ENCODE measurements at places on chromosomes 1 and 21. TPM values are rescaled to one million over a fixed set of nuclear protein-coding genes. Genes with fewer than 3 reads are reported as not detected.
A peak's percentile ranks its signal among the peaks of the same experiment; 100 is the strongest.

- peak; percentile 72 for DNase-seq
These were observed 5.2 kb downstream of the TNFRSF18 start for GRCh38 chr1:1200876-1201810.

The SYT14 gene
- not detected for total RNA-seq

DNA sequence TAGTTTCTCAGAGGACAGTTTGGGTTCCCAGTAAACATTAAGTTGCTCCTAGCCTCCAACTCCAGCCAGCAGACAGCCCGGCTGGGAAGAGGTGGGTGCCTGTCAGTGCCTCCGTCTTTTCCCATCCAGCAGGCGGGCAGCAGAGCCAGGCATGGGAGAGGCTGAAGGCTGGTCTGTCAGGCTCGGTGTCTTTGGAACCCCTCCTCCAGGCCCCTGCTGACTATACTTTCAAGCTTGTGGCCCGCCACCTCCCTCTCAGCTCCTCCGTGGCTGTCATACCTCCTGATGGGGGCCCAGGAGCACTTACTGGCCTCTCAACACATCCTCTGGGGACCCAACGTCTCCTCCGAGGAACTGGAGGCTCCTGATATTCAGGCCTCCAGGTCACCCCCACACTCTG lies 140.9 kb downstream of the ACTL8 start:
- DNase-seq: no peak

DNA sequence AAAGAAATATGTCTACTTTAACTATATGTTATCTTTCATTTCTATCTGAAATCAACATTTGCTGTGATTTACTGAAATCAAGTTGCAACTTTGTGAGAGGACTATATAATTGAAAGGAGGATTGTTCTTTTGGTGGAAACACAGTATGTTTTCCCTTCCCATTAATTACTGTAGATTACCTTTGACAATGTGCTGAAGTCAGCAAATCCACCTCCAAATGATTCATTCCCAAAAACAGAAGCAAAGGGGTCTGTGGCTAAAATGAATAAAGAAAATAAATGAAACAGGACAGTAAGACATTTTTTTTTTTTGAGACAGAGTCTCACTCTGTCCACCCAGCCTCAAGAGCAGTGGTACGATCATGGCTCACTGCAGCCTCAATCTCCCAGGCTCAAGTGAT lies 35.4 kb upstream of the TTC39A start:
- no peak for DNase-seq

DNA sequence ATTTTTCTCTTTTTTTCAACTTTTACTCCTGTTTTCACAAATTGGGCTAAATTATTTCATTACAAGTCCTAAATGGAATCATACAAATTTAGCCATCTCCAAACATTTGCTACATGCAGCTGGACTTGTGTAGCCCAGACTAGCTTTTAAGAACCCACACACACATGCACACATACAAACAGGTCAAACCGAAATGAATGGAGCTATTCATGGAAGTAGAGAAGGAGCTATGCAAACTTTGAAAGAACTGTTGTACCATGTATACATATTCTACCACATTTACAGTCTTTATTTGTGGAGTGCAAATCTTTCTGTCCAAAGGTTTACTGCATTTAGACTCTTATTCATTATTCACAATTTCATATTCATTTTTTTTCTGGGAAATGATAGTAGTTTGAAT lies 189.1 kb upstream of the RNPC3 start:
- no peak for DNase-seq

- DNase-seq: no peak
These were observed 73.2 kb upstream of the CNIH3 start for GRCh38 chr1:224542783-224543440.

GRCh38 chr1:16913181-16913832 lies 8.4 kb upstream of the CROCC start:
- DNase-seq: no peak

DNA sequence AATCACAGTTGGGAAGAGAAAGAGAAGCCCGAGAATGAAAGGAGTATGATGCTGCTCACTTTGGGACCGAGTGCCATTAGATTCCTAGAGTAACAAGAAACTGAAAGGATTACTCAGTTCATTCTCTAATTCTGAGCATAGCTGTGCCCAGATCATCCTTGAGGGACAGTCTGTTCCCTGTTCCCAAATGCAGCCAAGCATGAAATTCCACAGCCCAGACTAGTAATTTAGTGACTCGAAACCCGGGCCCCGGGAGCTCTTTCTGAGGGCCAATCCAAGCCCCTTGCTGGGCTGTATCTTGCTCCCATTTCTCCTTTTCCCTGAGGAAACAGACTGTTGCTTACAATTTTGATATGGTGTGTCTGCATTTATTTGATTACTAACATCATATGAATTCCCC lies 30.0 kb upstream of the ETS2 start:
- no peak for DNase-seq

The OR2T2 gene
- total RNA-seq: not detected

DNA sequence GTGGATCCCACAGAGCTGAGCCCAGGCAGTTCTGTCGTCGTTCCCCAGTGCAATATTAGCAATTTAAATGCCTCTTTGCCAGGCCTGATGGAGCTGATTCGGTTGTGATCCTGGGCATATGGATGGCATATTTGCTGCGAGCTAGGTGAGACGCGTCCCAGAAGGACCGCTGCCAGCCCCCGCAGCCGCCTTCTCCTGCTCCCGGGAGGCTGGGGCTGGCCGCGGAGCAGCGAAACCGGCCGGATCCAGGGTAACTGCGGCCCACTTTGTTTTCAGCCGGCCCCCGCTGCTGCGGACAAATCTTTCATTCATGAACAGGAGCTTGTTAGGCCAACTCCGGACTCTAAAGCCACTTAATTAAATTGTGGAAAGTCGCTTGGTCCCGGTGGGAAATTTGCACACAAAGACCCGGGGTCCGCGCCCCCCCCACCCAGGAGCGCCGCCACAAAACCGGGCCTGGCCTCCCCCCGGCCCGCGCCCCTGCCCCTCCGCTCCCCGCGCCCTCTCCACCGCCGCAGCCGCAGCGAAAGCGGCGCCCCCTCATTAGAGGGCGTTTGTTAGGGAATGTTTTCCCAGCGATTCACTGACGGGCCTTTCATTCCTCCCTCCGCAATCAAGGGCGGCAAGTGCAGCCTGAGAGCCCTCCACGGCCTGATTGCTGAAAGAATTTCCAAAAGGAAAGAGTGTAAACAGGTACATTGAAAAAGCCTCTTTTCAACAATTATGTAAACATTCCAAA lies 383.3 kb downstream of the RRAGC start:
- DNase-seq: no peak

The IL6R gene
- 107 TPM for total RNA-seq

GRCh38 chr1:228825041-228825440 lies 89.8 kb downstream of the RHOU start:
- DNase-seq: no peak

DNA sequence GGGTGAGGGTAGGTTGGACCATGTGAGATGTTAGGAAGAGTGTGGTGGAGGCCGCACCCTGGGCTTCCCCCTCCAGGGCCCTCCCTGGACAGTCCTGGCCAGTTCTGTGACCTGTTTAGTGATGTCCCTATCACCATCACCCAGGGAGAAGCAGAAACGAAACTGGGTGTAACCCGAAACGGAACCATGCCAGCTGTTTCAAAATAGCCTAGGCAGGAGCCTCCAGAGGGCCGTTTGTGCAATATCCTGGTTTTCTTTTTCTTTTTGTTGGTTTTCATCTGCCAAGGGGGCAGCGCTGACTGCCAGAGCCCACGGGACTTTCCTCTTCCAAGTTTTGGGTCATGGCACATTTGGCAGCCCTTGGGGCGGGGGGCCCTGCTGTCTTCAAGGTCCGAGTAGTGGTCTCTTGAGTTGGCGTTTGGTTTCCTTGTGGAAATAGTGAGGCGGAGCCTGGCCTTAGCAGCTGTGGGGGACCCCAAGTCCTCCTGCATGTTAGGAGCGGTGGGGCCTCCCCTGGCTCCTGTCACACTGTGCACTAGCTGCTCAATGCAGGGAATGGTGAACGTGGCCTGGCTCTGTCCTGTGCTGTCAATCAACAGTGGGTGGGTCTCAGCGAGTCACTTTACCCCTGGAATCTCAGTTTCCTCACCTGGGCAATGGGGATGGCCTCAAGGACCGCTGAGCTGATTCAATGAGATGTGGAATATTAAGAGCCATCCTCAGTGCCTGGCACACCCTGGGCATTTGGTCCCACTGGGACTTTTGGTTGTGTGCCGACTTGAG lies 90.7 kb downstream of the ARHGEF10L start:
- peak; percentile 38 for DNase-seq

DNA sequence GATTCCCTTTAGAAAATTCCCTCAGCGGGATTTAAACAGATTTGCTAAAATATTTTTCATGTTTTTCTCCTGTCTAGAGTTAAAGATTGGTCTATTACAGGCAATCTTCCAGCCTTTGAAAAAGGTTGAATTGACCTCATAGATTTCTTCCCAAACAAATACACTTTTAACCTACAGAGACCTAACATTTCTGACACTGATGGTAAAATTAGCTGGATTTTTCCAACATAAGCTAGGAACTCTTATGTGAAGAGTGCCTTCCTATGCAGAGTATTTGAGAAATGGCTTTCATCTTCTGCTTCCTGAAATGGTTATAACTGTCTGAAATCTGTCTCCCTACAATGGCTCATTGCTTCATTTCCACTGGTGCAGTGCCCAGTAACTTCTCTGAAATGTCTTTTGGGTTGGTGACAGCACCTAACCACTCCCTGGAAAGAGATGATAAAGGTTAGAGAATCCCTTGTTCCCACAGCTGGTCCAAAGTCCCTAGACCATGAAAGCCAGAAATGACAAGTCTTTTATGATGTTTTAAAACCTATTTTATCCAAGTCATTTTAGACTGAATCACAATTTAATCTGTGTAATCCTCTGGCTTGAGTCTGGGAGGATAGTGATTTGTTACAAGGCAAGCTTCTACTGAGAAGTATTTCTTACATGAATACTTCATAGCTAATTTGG lies 269.4 kb downstream of the BACH1 start:
- DNase-seq: no peak

DNA sequence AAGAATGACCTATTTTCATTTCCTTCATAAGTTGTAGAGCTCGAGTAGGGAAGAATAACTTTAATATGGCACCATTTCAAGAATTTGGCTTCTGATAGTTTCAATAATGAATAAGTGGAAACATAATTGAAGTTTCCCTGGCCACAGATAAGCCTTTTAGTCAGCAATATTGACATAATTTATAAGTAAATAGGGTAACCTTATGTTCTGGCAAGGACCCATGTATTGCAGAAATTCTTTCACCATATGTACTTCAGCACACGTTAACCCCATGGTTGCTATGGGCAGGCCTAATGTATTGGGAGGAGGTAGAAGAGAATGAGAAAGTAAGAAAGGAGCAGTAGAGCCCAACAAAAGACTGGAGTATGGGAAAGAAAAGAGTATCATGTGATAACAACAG lies 25.4 kb downstream of the MDM4 start:
- DNase-seq: no peak

- DNase-seq: peak; percentile 26
These were observed 2.9 kb upstream of the DIP2A start for GRCh38 chr21:46455575-46456385.

- DNase-seq: peak; percentile 86
These were observed 9.8 kb downstream of the SLC30A2 start for GRCh38 chr1:26035959-26036755.

The KCNA2 gene
- total RNA-seq: not detected

GRCh38 chr1:106564192-106564591 lies 492.3 kb upstream of the PRMT6 start:
- no peak for DNase-seq

The TMEM125 gene
- 60.6 TPM for total RNA-seq

- DNase-seq: no peak
These were observed 50.4 kb downstream of the ATP5PO start for GRCh38 chr21:33865176-33865575.

DNA sequence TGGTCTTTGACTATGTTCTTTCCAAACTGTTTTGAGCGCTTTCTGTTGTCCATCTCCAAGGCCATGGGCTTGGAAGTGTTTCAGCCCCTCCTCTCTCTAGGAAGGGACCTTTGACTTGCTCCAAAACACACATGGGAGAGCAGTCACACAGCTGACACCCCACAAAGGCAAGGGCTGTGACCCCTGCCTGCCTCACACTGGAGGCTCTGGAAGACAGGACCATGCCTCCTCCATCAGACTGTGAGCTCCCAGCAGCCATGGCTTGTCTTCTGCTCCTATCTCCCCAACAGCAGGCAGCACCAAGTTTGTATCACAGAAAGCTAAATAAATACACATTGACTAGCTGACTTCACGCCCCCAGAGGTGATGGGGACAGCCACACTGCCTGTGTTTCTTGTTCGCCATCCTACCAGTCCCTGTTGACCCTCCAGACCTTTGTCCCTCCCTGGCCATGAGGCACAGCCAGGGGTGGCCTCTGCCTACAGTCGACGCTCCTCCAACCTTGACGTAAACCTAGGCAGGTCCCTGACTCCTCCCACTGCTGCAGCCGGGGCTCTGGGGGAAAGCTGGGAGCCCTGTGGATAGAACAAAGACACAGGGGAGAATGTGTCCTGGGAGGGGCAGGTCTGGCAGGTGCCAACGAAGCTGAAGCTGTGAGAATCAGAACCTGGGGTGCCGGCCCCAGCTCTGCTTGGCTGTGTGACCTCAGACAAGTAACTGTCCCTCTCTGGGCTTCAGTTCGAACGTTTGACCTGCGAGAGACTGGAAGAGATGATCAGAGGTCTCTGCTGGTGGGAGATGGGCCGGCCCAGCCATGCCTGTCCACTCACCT lies 4.8 kb downstream of the PLA2G2F start:
- no peak for DNase-seq

GRCh38 chr1:41418857-41419583 lies 57.8 kb downstream of the FOXO6 start:
- peak; percentile 79 for DNase-seq

- no peak for DNase-seq
These were observed 84.1 kb upstream of the C21orf91 start for GRCh38 chr21:17903029-17903806.

DNA sequence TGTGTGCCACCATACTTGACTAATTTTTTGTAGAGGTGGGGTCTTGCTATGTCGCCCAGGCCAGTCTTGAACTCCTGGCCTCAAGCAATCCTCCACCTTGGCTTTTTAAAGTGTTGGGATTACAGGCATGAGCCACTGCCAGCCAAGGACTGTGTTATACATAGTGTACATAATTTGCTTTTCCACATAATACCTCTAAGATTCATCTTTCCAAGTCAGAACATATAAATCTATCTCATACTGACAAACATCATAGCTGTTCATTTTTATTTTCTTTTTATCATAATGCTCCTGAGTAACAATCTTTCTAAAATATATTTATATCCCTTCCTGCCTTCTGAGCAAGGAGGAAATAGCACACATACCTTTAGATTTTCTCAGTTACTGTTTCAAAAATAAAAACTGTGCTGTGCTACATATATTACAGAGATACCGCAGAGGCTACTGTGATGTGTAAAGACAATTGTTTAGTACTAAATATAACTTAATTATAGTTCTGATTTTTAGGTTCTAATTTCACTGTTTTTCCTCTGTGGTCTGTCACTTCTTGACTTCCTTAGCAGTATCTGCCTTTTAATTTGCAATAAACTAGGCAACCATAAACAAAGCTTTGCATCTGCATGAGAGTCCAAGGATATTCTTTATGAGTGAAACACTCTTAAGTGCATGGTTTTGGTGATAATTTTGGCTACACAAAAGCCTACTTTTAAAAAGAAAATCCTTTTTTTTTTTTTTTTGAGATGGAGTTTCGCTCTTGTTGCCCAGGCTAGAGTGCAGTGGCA lies 59.3 kb downstream of the EYA3 start:
- no peak for DNase-seq

The HUNK gene
- total RNA-seq: 6.7 TPM

The WDR64 gene
- total RNA-seq: not detected

- DNase-seq: peak; percentile 94
These were observed 1.6 kb upstream of the EFNA1 start for GRCh38 chr1:155125946-155126555.

The FCGR1A gene
- total RNA-seq: not detected

Measured in transverse colon (tissue), 4 donors.